Activated naive CD4-positive, alpha-beta T cell treated with Interleukin-2 at 50 U/mL for 16 hours (primary cell): ENCODE measurements at places on chromosomes 3 and 15.

- no peak for DNase-seq
Measured at GRCh38 chr15:50773389-50773788, 7.9 kb upstream of the SPPL2A start.

- peak; percentile 6 for DNase-seq
Measured at GRCh38 chr3:112437146-112438022, 61.9 kb downstream of the BTLA start.

DNA sequence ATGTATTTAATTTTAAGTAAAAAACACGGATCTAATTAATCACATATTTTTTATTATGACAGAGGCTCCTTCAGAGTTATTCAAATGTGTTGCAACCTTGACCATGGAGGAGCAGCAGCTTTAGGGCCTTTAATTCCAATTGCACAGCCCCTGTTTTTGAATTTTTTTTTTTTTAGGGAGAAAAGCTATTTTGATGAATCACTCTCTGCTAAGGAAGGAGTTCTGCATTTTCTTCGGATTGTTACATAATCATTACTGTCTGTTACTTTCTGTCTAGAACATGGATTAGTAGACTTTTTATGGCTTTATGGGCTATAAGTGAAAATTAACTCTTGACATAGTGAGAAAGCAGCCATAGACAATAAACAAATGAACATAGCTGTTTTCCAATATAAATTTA, 90.8 kb downstream of the MCTP2 start:
- no peak for DNase-seq

DNA sequence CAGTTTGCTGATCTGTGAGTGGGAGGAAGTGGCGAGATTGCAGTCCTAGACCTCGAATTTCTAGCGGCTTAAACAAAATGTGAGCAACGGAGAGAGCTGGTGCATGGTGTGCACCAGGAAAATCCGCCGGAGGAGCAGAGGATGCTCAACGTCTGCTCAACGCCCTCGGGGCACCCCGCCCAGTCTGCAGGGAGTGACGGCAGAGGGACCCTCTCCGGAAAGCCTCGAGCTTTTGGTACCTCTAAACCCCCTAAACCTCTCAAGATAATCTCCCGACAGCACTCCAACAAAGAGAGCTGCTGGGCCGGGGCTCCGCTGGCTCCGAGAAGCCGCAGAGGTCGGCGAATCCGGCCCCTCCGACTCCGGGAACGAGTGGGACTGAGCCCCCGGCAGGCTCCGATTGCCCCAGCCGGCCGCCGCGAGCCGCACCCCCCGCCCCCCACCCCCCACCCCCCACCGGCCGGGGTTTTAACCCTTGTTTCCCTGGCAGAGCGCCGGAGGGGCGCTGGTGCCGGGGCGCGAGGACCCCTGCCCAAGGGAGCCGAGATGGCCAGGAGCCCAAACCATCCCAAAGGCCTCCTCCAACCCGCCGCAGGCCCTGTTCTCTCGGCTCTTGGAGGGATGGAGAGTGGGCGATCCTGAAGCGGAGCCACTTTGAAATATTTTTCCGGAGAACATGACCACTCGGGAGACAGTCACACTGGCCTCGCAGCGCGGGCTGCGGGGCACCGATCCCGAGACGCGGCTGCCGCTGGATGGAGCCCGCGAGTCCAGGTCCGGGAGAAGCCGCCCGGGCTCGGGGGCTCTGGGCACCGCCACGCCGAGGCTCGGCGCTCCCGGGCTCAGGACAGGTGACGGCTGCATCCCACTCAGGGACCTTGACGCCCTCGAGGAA, 1.5 kb downstream of the MEGF11 start:
- peak; percentile 49 for DNase-seq

DNA sequence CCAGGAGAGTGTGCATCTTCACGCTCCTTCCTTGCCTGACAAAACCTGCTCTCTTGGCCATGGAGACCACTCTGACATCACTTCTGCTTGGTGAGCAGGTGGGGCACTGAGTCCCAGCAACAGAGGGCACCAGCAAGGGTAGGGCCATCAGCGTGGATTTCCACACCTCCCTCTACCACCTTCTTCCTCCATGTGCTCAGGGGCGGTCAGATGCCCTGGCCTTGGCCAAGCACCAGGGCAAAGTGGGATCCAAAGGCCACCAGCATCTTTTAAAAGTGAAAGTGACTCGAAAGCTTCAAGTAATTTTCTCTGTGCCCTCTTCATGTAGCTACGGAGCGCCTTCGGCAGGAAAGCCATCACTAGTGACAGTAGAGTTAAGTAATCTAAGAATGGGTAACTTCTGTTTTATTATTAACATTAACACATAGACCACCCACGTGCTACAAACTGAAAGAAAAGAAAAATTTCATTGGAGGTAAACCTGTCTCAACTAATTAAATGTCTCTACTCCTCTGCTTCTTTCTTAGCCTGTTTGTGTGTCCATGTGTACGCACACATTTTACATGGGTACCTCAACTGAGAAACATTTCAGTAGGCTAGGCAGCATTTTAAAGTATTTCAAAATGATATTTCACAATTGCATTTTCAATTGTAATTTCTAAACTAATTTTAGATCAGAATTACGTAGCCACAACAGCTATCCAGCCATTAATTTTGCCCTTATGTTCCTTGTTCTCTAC, 57.9 kb downstream of the CHSY1 start:
- DNase-seq: no peak

GRCh38 chr15:64476550-64476949, 16.2 kb downstream of the ZNF609 start:
- DNase-seq: no peak

DNA sequence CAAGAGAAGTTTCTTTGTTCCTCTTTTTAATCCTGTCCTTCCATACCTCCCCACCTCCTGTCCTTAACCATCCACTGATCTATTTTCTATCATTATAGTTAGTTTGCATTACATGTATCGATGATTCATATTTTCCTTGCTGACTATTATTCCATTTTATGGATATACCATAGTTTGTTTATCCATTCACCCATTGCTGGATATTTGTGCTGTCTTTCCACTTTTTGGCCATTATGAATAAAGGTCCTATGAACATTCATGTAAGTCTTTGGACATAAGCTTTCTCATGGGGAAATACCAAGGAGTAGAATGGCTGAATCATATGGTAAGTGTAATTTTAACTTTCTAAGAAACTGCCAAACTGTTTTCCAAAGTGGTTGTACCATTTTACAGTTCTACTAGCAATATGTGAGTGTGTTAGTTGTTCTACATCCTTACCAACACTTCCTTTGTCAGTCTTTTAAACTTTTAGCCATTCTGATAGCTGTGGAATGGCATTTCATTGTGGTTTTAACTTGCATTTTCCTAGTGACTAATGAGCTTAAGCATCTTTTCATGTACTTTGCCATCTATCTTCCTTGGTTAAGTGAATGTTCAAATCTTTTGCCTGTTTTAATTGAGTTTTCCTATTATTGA, 11.7 kb downstream of the ATP6V1A start:
- no peak for DNase-seq

- no peak for DNase-seq
Measured at GRCh38 chr15:53586799-53587198, 172.7 kb downstream of the WDR72 start.

GRCh38 chr15:79475306-79475705, 43.2 kb downstream of the MINAR1 start:
- no peak for DNase-seq
